ENCODE measurements at places on chromosomes 13 and 19.

GRCh38 chr13:36343766-36344165 is 2.4 kb downstream of the SPART start:
- no peak for DNase-seq

DNA sequence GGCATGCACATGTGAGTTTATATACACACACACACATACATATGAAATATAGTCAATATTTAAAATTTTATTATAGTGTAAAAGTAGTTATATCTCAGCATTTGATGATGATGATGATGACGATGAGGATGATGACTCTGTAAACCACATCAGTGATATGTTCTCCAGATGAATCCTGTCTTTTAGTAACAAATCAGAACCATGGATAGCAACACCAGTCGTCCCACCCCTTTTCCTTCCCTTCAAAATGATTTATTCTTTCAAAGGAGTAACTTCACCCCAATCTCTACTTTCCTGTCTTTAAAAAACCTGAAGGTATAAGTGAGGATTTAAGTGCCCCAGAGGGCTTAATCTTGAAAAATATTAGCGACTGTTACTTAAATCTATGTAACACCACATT is 74.1 kb downstream of the DCLK1 start:
- no peak for DNase-seq

DNA sequence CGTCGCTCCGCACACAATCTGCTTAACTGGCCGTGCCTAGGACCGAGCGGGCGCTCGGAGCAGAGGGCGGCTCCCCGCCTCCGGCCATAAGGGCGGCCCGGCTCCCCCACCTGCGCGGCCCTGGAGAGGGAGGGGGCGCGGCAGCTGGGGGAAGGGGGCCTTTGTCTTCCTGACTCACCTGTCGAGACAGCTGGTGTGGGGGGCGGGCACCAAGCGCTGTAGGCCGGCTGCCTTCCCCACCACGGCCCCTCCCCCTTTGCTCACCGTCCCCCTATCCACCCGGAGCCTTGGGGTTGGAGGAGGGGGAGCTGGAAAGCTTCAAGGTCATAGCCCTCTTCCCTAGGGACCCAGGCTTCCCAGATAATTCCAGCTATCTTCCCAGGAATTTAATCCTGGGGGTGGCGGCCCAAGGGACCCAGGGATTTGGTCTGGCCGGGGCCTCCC is 1.2 kb downstream of the VASP start:
- peak; percentile 51 for DNase-seq

GRCh38 chr13:112143046-112143752 is 76.2 kb downstream of the SOX1 start:
- DNase-seq: no peak

DNA sequence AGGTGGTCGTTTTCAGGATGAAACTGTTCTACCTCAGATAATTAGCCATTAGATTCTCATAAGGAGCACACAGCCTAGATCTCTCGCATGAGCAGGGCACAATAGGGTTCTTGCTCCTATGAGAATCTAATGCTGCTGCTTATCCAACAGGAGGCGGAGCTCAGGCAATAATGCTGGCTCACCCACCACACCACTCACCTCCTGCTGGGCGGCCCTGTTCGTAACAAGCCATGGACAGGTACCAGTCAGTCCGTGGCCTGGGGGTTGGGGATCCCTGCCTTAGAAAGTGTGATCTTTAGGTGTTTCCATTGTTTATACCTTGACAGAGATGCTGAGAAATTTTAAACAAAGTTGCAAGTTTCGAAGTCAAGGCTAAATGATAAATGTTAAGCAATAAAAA is 344.6 kb upstream of the HTR2A start:
- DNase-seq: no peak

GRCh38 chr13:85615031-85615430 is 184.2 kb downstream of the SLITRK6 start:
- DNase-seq: no peak

Data from stimulated activated CD8-positive, alpha-beta memory T cell treated with anti-CD3 and anti-CD28 coated beads, Interleukin-7, amount 100 ng/mL, for 48 hours (primary cell).